H1 (cell line): ENCODE measurements at places on chromosomes 5 and 9. TPM values are rescaled to one million over a fixed set of nuclear protein-coding genes. Genes with fewer than 3 reads are reported as not detected.

Gene ANKRD18B
- 0.69 and 1.6 TPM in 2 replicates for polyA plus RNA-seq

Gene ZFP37
- 0.25 and 0.38 TPM in 2 replicates for polyA plus RNA-seq

Gene SH3RF2
- polyA plus RNA-seq: 0.80 and 1.0 TPM in 2 replicates

Gene NR2F1
- polyA plus RNA-seq: 0.17 TPM in 1 of 2 replicates, not detected in the other

Gene EXOSC3
- polyA plus RNA-seq: 43.5 and 46.7 TPM in 2 replicates

Gene ADAMTSL1
- polyA plus RNA-seq: 1.1 TPM in 2 replicates

Gene SCGB3A2
- polyA plus RNA-seq: 36.7 and 47.1 TPM in 2 replicates

Gene HEMGN
- not detected in 2 replicates for polyA plus RNA-seq

Gene SELENOP
- polyA plus RNA-seq: 4.9 and 5.5 TPM in 2 replicates

Gene ZNF454
- polyA plus RNA-seq: 0.33 and 0.69 TPM in 2 replicates

Gene STK32A
- 0.52 and 1.3 TPM in 2 replicates for polyA plus RNA-seq

Gene GMCL2
- not detected in 2 replicates for polyA plus RNA-seq

Gene MYOZ3
- polyA plus RNA-seq: 9.6 and 12.4 TPM in 2 replicates

Gene RANBP17
- polyA plus RNA-seq: 6.8 and 8.6 TPM in 2 replicates

Gene FBXL7
- 17.7 and 25.9 TPM in 2 replicates for polyA plus RNA-seq

Gene SPTLC1
- polyA plus RNA-seq: 21.6 and 34.2 TPM in 2 replicates

Gene FOXD4L3
- not detected in 2 replicates for polyA plus RNA-seq

Gene PCDHGB6
- 4.1 and 4.3 TPM in 2 replicates for polyA plus RNA-seq

Gene IL4
- not detected in 2 replicates for polyA plus RNA-seq

Gene C5orf52
- not detected in 2 replicates for polyA plus RNA-seq

Gene OTP
- not detected in 2 replicates for polyA plus RNA-seq

Gene IL13
- not detected in 2 replicates for polyA plus RNA-seq

Gene HTR1A
- polyA plus RNA-seq: 6.2 and 6.5 TPM in 2 replicates

Gene DPM2
- 95.4 and 110 TPM in 2 replicates for polyA plus RNA-seq

Gene SKP1
- 86.4 and 163 TPM in 2 replicates for polyA plus RNA-seq

Gene GNA14
- 3.8 and 6.3 TPM in 2 replicates for polyA plus RNA-seq

Gene MAP1B
- 24.5 and 70.4 TPM in 2 replicates for polyA plus RNA-seq

Gene TMC1
- 0.55 and 0.98 TPM in 2 replicates for polyA plus RNA-seq

Gene PALM2AKAP2
- 0.38 and 0.85 TPM in 2 replicates for polyA plus RNA-seq

Gene GCNT1
- 16.5 and 16.6 TPM in 2 replicates for polyA plus RNA-seq

Gene IFNA2
- polyA plus RNA-seq: not detected in 2 replicates

Gene KIF4B
- 0.02 TPM in 2 replicates for polyA plus RNA-seq

Gene SHISAL2B
- polyA plus RNA-seq: 12.4 and 14.2 TPM in 2 replicates

Gene GPSM1
- 12.8 and 19.8 TPM in 2 replicates for polyA plus RNA-seq

Gene WDR41
- polyA plus RNA-seq: 11.4 and 16.4 TPM in 2 replicates

Gene WASHC1
- 6.4 and 9.5 TPM in 2 replicates for polyA plus RNA-seq

Gene ADAMTS6
- 0.74 and 0.91 TPM in 2 replicates for polyA plus RNA-seq

Gene PCDHA2
- 0.86 and 1.2 TPM in 2 replicates for polyA plus RNA-seq

Gene CAPSL
- polyA plus RNA-seq: not detected in 2 replicates

Gene FEM1C
- 2.7 and 4.4 TPM in 2 replicates for polyA plus RNA-seq

Gene ODF2
- polyA plus RNA-seq: 5.6 and 7.6 TPM in 2 replicates

Gene ARHGEF28
- 0.31 and 0.33 TPM in 2 replicates for polyA plus RNA-seq

Gene CER1
- polyA plus RNA-seq: 0.26 and 0.28 TPM in 2 replicates

Gene CDX1
- 0.06 TPM in 1 of 2 replicates, not detected in the other for polyA plus RNA-seq

Gene FBXW11
- polyA plus RNA-seq: 41.1 and 45.0 TPM in 2 replicates

Gene LECT2
- not detected in 2 replicates for polyA plus RNA-seq

Gene COL5A1
- 3.8 and 6.2 TPM in 2 replicates for polyA plus RNA-seq

Gene AQP3
- polyA plus RNA-seq: 6.4 and 7.6 TPM in 2 replicates

Gene STOML2
- polyA plus RNA-seq: 256 and 269 TPM in 2 replicates

Gene NUDT2
- polyA plus RNA-seq: 16.2 and 23.7 TPM in 2 replicates

Gene PCDHGA6
- 2.0 TPM in 2 replicates for polyA plus RNA-seq

Gene EXOSC2
- 39.3 and 47.8 TPM in 2 replicates for polyA plus RNA-seq

Gene PCDHGB5
- 1.1 and 1.7 TPM in 2 replicates for polyA plus RNA-seq
